ENCODE measurements at places on chromosomes 1 and 21. TPM values are rescaled to one million over a fixed set of nuclear protein-coding genes. Genes with fewer than 3 reads are reported as not detected.

DNA sequence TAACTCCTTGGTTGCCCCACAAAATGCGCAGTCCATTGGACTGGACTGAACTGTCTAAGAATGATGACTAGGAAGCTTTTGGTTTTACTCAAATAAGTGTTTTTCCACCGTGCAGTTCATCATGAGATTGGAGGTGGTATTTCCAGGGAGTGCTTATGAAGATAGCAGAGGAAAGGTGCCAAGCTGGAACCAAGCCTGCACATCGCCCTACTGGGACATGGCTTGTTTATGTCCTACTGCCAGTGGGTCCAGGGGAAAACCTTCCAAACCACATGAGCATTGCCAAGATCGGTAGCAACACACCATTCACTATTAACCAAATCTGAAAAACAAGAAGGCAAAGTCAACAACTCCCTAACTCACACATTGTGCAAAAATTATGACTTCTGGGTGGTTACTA is 54.7 kb upstream of the DSCAM start:
- no peak for ATAC-seq

GRCh38 chr1:153393926-153394325 is 3.1 kb upstream of the S100A8 start:
- no peak for ATAC-seq

DNA sequence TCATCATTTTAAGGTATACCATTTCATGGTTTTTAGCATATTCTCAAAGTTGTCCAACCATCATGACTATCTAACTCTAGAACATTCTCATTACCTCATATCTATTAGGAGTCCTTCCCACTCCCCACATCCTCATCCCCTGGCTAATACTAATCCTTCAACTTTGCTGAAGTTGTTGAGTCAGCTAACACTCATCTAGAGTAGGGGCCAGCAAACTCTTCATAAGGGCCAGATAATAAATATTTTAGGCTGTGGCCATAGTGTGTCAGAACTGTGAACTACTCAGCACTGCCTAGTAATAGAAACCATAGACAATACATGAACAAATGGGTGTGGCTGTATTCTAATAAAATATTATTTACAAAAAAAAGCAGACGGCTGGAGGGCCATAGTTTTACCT is 43.0 kb downstream of the TOR3A start:
- ATAC-seq = no peak

- peak; percentile 90 for ATAC-seq
These were observed 33.3 kb downstream of the GNPAT start for GRCh38 chr1:231274119-231274825.

Gene SIM2
- 3.9 TPM for total RNA-seq

Gene ST7L
- 9.4 TPM for total RNA-seq
